ENCODE measurements at places on chromosomes 3 and 15. TPM values are rescaled to one million over a fixed set of nuclear protein-coding genes. Genes with fewer than 3 reads are reported as not detected.
A peak's percentile ranks its signal among the peaks of the same experiment; 100 is the strongest.

GRCh38 chr15:49678655-49679054 is 57.8 kb downstream of the DTWD1 start:
- no peak for DNase-seq

DNA sequence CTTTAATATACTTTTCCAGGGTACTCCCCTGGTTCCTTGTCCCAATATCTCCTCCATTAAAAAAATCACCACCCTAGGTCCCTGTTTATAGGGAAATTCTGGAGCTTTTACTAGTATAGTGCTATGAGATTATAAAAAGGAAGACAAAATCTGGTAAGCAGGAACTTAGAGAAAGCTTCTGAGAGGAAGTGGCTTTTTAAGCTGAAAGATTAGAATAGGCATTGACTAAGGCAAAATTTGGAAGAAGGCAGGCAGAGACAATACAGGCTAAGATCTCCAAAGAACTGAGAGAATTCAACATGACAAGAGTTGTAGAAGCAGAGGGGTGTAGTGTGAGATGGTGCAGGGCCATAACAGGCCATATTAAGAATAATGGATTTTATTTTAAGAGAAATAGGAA is 25.8 kb downstream of the SGO1 start:
- DNase-seq: peak; percentile 13

GRCh38 chr15:45790325-45790943 is 155.6 kb downstream of the SQOR start:
- DNase-seq: no peak

DNA sequence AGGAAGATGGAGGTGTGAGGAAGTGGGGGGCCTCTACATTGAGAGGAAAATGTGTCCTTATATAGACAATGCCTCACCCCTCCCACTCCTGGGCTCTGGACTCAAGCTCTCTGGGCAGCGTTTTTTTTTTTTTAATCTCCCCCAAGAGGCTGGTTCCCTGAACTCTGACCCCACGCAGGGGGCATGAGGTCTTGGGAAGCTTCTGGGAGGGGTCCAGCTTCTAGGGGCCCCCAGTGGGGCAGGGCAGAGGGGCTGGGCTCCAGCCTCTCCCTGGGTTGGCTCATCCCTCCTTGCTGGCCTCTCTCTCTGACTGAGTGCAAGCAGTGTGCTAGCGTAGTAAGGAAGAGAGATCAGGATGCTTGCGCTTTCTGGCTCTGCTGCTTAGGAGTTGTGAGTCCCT is 101.4 kb upstream of the HACD2 start:
- no peak for DNase-seq

- no peak for DNase-seq
Measured at GRCh38 chr3:195143221-195143620, 127.7 kb downstream of the XXYLT1 start.

ITGA11 gene
- not detected for polyA plus RNA-seq

SYNPR gene
- not detected for polyA plus RNA-seq

DNA sequence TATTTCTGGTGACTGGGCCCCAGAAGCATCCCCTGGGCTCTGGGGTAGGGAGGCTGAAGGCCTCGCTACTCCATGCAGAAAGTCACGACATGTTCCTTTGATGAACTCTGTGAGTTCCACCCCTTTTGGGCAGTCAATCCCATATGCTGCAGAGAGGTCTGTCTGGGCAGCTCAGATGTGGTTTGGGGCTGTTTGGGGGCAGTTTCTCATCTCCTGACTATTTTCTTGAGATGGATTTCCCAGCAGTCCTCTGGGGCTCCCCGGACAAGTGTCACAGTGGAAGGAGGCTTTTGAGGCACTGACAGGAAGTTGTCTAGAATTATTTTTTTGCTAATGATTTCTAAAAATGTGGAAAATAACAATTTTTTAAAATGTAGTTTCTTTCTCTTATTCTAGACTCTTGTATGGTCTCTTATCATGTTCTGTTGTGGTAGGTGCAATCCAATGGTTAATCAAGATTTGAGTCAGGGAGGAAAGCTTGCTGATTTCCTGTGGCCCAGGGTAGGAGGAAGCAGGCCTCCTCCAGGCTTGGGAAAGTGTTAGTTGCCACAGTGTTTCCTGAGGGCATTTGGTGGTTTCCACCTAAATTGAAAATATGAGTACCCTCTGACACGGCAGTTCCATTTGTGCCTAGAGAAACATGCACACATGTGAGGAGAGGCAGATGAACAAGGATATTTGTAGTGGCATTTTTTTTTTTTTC is 19.9 kb upstream of the TATDN2 start:
- peak; percentile 95 for DNase-seq

DNA sequence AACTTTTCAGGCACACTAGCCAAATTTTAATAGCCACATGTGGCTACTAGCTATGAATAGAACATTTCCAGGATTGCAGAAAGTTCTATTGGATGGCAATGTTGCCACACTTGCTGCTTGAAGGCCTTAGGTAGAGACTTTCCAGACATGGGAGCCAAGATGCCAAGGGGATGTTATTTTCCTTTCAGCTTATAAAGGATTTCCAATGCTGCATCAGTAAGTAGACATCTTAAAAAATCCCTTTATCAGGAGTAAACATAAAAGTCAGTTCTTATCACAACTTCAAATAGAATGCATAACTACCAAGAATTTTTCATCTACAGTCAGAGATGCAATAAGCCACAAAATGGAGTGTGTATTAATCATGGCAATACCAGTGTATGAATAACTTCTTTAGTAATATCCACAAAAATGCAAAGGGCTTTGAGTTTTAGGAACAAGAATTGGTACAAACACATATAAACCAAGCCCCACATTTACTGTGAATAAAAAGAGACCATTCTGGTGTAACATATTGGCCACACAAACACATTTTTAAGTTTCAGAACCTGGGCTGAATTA is 457.1 kb upstream of the ADAMTS9 start:
- DNase-seq: no peak

DNA sequence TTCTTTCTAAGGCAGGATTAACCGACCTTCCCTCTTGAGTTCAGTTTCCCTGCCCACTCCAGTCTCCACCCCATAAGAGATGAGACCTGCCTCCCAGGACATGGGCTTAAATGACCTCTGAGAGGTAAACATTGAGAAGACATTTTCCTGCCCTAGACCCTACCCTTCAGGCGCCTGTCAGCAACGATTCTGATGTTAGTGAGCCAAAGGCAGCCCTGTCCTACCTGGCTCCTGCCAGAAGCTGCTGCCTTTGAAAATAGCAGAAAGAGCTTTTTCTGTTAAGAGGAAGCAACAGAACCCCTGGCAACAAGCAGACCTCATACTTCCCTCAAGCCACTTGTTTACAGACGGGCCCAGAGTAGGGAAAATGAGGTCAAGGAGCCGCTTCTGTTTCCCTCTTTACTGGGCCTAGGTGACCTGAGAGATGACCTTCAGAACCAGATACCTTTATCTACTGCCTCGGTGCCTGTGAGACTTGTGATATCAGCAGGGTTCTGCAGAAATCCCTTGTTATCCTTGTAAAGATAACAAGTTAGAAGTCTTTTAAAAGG is 52.0 kb downstream of the CD200R1L start:
- peak; percentile 42 for DNase-seq

CELSR3 gene
- polyA plus RNA-seq: not detected

GRCh38 chr3:105996781-105997180 is 128.0 kb upstream of the CBLB start:
- no peak for DNase-seq

SHC4 gene
- not detected for polyA plus RNA-seq

ISLR2 gene
- not detected for polyA plus RNA-seq

FHIT gene
- 1.7 TPM for polyA plus RNA-seq

DNA sequence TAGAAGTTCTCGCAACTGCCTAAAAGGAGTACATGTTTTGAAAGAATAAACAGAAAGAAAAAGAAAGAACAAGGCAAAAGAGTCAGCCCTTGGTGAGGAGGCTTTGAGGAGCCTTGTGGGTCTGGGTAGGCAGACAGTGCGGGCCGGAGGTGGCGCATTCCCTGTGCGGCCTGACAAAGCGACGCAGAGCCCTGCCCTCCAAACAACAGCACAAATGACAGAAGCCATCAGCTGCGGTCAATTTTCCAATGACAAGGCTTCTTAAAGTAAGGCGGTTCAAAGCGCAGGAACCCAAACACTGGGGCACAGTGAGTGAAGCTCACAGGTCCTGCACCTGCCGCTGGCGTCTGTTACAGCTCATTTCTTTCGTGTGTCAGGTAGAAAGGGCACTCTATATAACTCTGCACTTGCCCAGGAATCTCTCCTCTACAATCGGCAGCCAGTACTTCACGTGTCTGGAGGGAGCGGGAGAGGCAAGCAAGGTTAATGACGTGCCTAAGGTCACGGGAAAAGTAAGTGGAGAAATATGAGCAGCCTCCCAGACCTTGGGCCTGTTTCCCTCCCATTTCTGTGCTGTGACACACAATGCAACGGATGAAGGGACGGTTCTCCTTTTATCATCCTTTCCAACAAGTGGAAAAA is 178.1 kb downstream of the OPA1 start:
- no peak for DNase-seq

- no peak for DNase-seq
Measured at GRCh38 chr3:148773805-148774204, 53.8 kb upstream of the CPB1 start.

- no peak for DNase-seq
Measured at GRCh38 chr15:38652183-38652794, 87.7 kb upstream of the RASGRP1 start.

GRCh38 chr3:64441861-64442260 is 216.6 kb upstream of the PRICKLE2 start:
- no peak for DNase-seq

UBXN7 gene
- 13.6 TPM for polyA plus RNA-seq

DNA sequence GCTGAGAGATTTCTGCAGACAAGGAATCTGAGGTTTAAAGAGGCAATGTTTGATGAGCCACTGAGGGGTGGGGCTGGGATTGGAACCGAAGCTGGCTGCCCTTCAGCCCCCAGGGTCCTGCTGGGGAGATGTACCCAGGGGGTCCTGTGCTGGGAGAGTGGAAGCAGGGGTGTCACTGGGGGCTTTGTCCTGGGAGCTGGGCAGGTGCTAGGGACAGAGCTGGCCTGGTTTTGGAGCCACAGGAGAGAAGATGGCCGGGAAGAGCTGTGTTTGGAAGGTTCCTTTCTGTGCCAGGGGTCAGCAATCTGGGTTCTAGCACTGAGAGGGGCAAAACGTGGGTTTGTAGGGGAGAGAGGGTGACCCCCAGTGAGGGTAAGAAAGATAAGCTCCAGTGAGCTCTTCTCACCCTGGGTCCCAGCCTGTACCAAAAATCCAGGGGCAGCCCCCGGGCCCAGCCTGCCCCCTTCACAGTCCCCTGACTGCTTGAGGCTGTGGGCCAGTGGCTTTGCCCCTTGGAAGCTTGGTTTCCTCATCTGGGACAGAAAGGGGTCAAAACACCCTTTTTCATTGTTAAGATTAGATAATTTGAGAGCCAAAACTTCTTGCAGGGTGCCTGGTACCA is 69.6 kb downstream of the SMAD3 start:
- DNase-seq: no peak

GRCh38 chr3:29226706-29227105 is 54.2 kb upstream of the RBMS3 start:
- DNase-seq: no peak

GRCh38 chr3:127512256-127512655 is 78.3 kb downstream of the TPRA1 start:
- no peak for DNase-seq

AADACL2 gene
- not detected for polyA plus RNA-seq

- no peak for DNase-seq
Measured at GRCh38 chr3:196659901-196660351, 20.4 kb downstream of the NRROS start.

DNA sequence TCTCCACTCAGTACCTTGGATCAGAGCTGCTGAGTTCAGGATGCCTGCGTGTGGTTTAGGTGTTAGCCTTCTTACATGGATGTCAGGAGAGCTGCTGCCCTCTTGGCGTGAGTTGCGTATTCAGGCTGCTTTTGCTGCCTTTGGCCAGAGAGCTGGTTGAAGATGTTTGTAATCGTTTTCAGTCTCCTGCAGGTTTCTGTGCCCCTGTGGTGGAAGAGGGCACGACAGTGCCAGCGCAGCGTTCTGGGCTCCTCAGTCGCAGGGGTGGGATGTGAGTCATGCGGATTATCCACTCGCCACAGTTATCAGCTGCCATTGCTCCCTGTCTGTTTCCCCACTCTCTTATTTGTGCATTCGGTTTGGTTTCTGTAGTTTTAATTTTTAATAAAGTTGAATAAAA is 7.0 kb upstream of the PODXL2 start:
- DNase-seq: no peak

DNA sequence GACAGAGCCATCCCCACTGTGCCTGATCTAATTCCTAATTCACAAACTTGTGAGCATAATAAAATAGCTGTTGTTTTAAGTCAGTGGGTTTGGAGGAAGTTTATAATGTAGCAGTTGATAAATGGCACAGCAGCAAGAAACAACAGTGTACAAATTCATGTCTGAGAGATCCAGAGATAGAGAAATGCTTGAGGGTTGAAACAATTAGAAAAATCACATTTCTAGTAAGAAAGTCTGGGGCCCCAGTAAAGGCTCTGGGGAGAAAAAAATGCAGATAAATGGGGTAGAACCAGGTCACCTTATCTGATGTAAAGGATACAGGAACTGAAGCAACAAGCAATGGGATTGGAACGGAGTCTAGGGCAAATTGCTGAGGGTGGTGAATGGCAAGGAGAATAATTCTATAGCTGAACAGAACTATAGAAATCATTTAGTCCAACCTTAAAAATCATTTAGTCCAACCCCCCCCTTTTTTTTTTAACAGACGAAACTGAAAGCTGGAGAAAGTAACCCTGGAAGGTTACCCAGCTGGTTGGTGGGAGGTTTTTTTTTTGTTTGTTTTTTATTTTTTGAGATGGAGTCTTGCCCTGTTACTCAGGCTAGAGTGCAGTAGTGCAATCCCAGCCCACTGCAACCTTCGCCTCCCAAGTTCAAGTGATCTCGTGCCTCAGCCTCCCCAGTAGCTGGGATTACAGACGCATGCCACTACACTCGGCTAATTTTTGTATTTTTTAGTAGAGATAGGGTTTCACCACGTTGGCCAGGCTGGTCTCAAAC is 14.3 kb upstream of the SHQ1 start:
- no peak for DNase-seq

ANAPC13 gene
- 102 TPM for polyA plus RNA-seq

DNA sequence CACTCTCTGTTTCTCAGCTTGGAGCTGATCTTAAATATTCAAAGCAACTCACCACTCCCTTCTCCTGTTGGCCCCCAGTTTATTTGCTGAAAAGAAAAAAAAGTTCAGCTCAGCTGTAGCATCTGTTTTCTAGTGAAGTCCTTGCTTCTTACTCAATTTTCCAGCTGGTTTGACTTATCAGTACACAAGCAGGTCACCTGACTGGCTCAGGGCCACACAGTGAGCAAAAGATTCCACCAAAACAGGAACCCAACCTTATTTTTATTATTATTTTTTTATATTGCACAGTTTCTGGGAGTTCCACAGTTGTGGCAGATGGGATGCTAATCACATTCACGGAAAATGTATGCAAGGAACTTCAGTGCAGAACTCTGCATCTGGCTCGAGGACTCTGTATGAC is 390.7 kb upstream of the RGMA start:
- no peak for DNase-seq

AQP9 gene
- polyA plus RNA-seq: 141 TPM

- no peak for DNase-seq
Measured at GRCh38 chr3:25748189-25748588, 35.1 kb downstream of the NGLY1 start.

DNA sequence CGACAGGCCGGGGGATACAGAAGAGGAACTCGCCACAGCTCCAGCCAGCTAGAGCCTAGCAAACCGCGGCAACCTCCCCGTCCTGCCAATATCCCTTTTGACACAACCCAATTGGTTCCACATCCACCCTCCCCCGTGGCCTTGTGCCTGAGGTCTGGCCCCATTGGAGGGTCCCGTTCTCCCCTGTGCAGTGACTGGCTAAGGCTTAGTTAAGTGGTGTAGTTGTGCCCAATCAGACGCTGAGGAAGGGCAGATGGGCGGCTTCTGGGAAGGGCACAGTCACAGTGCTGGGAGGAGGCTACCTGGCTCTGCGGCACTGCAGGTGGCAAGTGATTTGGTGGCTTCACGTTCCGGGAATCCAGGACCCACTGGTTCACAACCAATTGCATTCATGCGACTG is 78.6 kb downstream of the SNRK start:
- no peak for DNase-seq
